Astrocyte of the cerebellum (primary cell): ENCODE measurements at places on chromosomes 13 and 19.

DNA sequence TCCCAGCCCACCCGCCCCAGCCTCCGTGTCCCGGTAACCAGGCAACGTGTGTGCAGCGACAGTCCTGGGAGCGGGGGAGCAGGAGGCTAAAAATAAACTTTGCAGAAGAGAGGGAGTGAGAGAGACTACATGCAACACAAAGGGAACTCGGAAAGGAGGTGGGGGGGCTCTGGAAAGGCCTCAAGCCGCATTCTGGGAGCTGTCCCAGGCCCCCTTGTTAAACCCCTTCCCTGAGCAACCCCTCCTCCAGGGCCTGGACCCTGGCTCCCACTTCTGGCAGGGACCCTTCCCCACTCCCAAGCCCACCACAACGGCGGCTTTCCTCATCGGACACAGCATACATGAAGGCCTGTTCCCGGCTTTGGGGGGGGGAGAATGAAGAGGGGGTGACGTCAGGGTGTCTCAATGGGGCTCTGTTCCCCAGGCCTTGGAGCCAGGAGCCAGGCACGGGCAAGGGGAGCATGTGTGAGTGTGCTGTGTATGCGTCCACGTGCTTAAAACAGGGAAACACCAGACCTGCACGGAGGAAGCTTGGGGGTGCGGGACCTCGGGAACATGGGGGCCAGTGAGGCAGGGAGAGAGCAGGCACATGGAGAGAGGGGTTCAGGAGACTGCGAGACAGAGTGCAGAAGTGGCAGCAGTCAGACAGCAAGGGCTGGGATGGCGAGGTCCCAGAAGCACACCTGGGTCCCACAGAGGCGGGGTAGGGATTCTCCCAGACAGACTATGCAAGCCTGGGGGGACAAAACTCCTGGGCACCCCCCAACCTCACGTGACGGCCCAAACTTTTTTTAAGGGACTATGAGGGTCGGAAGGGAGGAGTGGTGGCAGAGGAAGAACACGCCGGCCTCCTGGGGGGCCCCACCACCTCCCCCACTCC lies 2.3 kb downstream of the ERF start:
- DNase-seq = no peak

- DNase-seq = no peak
Observed at GRCh38 chr13:46329624-46330023, 57.4 kb downstream of the RUBCNL start.

DNA sequence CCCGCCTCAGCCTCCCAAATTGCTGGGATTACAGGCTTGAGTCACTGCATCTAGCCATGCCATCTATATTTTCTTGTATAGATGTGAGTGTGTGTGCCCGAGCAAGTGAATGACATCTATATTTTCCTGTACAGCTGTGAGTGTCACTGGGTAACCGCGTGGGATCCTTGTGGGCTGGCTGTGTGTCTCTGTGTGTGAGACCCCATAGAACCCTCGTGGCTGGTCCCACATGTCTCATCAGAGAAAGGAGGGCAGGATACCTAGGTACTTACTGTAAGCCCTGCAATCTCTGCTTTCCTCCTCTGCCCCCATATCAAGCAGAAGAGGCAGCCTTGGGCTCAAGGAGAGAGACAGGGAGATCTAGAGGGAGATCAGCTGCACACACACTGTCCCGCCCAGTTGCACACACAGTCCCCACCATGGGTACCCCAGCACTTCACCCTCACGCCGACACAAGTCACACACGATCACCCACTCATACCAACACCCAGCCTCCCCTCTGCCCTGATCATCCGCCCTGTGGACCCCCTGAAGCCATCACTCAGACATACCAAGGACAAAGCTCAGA lies 655 bp downstream of the DENND1C start:
- DNase-seq = no peak

DNA sequence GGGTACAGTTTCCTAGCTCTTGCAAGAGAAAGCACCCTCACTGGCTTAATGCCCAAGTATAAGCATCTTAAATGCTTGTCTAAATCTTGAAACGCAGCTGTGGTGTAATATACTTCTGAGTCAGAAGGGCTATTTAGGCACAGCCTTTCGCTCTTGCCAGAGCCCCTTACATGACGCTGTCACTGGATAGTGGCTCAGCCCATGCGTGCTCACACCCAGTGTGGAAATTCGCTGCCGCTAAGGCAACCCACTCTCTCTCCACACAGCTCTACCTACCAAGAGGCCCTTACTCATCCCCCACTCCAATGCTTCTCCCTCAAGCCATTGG lies 24.0 kb downstream of the UQCRFS1 start:
- no peak for DNase-seq

GRCh38 chr13:75544681-75545330 lies 4.8 kb upstream of the UCHL3 start:
- no peak for DNase-seq

DNA sequence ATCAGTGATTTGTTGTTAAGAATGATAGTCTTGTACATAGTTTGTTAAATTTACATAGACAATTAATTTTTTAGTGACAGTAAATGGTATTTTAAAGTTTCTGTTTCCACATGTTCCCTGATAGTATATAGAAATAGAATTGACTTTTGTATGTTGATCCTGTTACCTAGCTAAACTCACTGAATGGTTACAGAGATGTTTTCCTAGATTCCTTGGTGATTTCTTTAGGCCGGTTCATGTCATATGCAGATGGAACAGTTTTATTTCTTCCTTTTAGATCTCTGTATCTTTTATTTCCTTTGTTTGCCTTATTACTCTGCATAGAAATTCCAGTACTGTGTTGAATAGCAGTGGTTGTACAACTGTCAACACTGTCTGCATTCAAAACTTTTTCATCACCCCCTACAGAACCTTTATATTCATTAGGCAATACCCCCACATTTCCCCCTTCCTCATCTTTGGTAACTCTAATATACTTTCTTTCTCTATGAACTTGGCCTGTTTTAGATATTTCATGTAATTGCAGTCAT lies 86.3 kb downstream of the NBEA start:
- no peak for DNase-seq

- no peak for DNase-seq
Observed at GRCh38 chr19:2117215-2117960, 20.7 kb downstream of the IZUMO4 start.

DNA sequence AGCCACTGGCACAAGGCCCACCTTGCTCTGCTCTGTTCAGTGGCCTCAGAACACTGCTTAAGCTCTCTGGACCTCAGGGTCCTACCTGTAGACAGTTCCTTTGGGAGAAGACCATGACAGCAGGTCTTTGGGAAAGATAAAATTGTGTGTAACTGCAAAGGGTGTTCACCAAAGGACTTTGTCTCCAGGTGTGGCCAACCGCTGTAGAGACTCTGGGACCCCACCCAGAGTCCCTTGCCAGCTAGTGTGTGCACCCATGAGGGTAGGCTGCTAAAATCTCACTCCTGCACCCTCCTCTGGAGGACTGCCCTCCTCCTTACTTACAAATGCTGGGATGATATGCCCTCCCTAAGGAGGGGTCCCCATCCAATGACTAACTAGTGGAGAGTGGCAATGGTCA lies 211.2 kb downstream of the TSHZ3 start:
- no peak for DNase-seq

DNA sequence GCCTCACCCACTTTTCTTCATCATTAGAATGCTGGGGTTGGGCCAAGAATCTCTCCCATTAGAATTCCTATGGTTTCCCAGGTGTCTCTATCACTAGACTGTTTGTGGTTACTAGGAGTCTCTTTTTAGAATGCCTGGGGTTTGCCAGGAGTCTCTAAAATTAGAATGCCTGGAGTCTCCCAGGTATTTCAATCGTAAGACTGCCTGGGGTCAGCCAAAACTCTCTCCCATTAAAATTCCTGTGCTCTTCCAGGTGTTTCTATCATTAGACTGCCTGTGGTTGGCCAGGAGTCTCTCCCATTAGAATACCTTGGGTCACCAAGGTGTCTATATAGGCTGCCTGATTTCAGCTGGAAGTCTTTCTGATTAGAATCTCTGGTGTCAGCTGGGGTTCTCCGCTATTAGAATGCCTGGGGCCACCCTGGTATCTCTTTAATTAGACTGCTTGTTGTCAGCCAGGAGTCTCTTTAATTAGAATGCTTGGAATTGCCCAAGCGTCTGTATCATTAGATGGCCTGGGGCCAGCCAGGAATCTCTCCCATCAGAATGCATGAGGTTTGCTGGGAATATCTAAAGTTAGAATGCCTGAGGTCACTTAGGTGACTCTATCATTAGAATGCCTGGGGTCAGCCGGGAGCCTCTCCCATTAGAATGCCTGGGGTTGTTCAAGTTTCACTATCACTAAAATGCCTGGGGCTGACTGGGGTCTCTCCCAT lies 1479.2 kb downstream of the UQCRFS1 start:
- no peak for DNase-seq

DNA sequence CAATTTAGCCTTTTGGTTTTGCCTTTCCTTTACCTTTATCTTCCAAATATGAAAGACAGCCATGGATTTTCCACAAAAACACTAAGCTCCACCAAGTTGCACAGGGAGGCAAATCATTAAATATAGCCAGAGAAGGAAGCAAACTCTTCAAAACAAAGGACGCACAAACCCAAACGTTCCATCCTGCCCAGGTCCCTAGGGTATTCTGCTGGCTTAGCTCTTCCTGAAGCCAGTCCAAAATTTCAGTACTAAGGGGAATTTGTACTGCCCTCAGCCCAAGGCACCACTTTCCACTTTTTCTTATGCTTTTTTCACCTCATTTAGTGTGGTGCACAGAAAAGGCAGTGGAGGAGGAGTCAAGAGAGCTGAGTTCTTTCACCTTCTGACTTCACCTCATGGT lies 169.9 kb downstream of the FLT1 start:
- no peak for DNase-seq

DNA sequence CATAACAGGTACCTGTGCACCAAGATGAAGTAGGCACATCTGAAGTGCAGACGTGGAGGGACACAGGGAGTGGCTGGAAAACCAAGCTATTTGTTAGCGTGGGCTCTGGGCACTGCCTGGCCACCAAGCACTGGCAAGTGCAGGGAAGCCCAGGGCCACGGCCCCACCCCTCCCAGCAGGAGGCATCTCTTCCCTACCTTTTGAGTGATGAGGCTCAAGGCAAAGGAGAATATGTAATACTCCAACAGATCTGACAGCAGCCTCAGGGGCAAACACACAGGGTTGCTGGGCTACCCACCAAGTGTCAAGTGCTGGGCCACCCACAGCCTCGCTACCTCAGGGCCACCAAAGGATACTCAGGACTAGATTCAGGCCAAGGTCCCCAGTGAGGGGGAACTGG lies 11.6 kb downstream of the TUBA3C start:
- DNase-seq = no peak

DNA sequence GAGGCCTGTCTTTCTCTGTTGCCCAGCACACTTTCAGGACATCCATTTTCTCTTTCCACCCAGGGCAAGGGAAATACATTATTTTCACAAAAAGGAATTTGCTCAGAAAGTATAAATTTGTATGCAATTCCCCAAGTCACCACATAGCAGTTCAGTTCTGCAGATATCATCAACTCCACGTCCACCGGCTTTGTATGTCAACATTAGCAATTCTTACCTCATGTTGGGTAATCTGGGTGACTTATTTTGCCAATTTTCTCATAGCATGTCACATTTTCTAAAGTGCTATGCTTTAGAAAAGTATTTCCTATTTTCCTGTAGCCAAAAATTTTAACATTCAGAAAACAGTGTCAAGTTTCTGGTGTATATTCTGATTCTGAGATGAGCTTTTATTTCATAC lies 501.8 kb downstream of the EFNB2 start:
- DNase-seq = peak; percentile 20
